Stimulated activated CD8-positive, alpha-beta memory T cell treated with anti-CD3 and anti-CD28 coated beads, Interleukin-4, amount 100 ng/mL, for 24 hours (primary cell): ENCODE measurements at places on chromosomes 2 and 18.

- no peak for DNase-seq
Observed at GRCh38 chr18:33495278-33495677, 54.8 kb upstream of the CCDC178 start.

DNA sequence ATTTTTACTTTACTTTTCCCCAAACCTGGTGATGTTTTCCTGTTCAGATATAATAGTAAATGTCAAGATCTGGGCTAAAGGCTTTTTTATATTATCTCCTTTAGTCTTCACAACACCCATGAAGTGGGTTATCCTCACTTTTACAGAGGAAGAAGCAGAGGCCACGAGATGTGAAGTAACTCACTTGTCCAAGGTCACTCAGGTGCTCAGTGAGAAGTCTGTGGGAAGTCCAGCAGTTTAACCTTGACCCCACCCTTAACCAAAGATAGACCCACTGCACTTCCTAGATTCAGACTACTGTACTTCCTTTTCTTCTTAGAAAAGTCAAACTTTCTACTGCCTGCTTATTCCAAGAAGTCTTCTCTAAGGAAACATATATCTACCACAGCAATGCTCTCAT lies 56.3 kb upstream of the STAT1 start:
- DNase-seq: no peak

DNA sequence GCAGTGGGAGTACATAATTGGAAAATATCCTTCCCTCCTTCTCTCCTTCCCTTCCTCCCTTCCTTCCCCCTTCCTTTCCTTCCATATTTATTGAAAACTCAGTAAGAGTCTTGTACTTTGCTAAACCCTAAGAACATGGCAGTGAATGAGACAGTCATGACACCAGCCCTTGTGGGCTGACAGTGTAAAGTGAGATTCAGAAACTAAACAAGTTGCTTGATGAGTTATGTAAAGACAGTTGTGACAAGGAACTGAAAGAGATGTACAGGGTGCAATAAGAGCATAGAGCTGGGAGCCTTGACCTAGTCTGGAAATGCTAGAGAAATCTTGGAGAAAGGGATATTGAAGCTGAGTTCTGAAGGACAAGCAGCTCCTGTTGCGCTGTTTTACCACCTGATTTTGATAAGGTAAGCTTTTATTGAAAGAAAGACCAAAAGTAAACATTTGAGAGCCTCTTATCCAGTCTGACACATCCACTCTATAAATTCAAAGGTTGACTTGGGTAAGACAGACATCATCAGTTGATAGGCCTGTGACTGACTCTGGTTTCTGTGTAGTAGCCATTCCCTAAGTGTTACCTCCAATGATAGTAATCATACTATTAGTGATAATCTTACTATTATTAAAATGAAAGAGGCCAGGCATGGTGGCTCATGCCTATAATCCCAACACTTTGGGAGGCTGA lies 66.5 kb upstream of the SKOR2 start:
- DNase-seq: no peak

DNA sequence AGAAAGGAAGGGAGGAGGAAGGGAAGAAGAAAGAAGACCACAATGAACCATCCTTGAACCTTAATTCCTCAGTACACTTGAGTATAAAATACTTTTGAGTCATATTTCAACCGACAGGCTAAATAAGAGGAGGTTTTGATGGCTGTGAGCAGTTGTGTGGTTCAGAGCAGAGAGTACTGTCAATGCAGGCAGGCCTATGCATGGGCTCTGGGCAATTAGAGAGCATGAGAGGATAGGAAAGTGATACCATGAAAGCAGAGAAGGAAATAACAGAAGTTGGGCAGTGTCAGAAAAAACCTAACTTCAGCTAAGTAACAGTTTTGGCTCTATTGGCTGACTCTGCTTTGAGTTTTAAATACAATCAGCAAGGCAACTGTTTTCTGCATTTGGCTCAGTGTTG lies 123.6 kb upstream of the STK17B start:
- no peak for DNase-seq

DNA sequence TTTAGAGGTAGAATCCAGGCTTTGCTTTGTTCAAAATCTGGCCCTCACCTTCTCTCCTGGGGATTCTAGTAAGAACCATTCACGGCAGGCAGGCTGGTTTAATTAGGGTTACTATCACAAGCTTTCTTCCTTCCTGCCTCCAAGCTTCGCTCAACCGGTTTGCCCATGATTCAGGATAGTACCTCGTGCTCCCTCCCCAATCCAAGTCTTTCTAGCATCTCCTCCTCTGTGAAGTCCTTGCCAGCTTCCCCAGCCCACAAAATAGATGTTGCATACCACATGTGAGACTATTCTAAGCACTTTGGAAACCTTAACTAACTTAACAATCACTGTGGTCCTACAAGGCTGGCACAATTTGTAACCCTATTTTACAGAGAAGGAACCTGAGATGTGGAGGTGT lies 135.1 kb downstream of the SOCS6 start:
- DNase-seq: no peak
